ENCODE measurements at places on chromosomes 5 and 9.

GRCh38 chr5:180637962-180638680 is 11.3 kb downstream of the FLT4 start:
- DNase-seq = no peak

DNA sequence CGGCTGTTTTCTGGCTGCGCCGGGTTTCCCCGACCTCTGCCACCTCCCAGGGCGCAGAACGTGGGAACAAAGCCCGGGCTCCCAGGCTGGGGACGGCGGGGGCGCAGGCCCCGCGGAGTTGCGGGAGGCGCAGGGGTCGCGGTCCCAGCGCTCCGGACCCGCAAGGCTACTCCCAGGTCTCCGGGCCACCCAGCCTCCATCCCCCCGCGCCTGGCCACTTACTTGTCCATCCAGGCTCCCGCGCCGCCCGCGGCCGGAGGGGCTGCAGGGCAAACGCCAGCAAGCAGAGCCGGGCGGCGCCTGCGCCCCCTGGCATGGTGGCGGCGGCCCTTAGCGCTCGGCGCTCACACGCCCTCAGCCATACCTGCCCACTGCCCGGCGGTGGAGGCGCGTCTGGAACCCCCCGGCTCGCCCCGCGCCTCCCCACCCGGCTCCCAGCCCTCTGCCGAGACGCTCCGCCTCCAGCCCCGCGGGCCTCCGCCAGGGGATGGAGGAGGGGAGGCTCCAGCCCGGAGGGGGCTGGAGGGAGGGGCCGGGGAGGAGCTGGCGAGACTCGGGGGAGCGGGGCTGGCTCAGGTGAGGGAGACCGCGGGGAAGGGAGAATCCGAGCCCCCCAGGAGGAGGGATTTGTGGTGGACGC is at the start of gene ADAM19:
Gene ADAM19, minus strand, starts transcription at position 395 of the 640 bp plus-strand sequence. Its CDS starts 79 bp downstream, at position 316.
- no peak for DNase-seq

GRCh38 chr5:109929911-109930310 is 240.2 kb downstream of the MAN2A1 start:
- DNase-seq = no peak

GRCh38 chr9:2622461-2623287 is 1.1 kb downstream of the VLDLR start:
- DNase-seq = no peak

- DNase-seq = no peak
These were observed 545.5 kb upstream of the DAB2 start for GRCh38 chr5:39970117-39970798.

- peak; percentile 13 for DNase-seq
These were observed 487 bp upstream of the EBF1 start for GRCh38 chr5:159100025-159100781.

- no peak for DNase-seq
These were observed 20.8 kb upstream of the CKMT2 start for GRCh38 chr5:81212211-81212751.

DNA sequence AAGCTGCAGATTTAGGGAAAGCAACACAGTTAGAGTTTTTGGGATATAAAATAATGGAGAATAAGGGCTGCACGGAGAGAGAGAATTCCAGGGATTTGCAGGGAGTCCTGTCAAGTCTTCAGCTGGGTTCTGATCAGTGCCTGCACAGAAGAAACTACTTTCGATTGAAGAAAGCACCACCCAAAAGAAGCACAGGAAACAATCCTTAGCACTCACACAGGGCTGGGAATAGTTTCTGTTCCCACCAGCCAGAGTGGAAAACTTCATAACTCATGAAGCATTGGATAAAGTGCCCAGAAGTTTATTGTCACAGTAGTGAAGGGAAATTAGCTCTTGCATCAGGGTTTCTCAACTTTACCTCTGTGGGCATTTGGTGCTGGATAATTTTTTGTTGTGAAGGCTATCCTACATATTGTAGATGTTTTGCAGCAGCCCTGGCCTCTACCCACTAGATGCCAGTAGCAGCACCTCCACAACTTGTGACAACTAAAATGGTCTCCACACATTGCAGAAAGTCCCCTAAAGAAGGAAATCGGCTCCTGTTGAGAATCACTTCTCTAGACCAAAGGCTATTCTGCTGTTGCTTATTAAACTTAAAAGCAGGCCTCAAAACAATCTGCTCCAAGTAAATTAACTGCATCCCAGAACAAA is 71.0 kb upstream of the FAM120A start:
- no peak for DNase-seq

- DNase-seq = peak; percentile 34
These were observed 83.7 kb downstream of the HRH2 start for GRCh38 chr5:175741556-175741955.

DNA sequence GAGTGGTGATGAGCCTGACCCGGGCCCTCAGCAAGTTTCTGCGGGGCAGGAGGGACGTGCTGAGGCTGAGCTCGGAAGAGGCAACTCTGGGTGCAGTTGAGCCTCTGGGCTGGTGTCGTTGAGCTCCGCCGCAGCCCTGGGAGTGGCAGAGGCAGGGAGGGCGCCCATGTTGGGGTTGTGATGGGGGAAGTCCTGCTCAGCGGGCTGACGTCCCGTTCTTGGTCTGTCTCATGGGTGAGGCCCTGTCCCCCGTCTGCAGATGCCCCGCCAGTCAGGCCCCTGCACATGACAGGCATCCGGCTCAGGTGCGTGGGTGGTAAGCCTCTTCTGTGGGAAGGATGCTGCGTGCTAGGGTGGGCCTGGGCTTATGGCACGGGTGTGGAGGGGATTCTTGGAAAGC is 64.3 kb downstream of the RXRA start:
- no peak for DNase-seq

GRCh38 chr5:117713585-117714198 is 1139.1 kb upstream of the SEMA6A start:
- no peak for DNase-seq

- no peak for DNase-seq
These were observed 205.0 kb upstream of the PRDM9 start for GRCh38 chr5:23302438-23302837.

- no peak for DNase-seq
These were observed 7.8 kb upstream of the DELE1 start for GRCh38 chr5:141915881-141916336.

DNA sequence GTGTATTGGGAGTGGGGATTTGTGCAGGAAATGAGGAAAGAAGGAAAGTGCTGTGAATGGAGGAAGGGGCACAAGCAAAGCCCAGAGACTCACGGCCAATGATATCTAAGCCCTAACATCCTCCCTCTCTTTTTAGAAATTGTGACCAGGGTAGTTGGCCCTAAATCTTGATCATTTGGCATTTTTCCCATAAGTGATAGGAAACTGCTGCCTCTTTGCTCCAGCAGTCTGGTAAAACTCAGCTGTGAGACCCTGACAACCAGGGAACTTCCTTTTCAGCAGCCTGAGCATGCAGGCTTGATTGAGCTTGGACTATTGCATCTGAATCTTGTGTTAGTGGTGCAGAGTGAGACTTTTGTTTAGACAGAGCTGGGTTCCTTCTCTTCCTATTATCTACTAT is 9.6 kb upstream of the ADRB2 start:
- peak; percentile 31 for DNase-seq

- DNase-seq = no peak
These were observed 299.2 kb downstream of the SPOCK1 start for GRCh38 chr5:137199966-137200365.

Measured in GDM1 (cell line).